ENCODE measurements at places on chromosomes 12 and 14. TPM values are rescaled to one million over a fixed set of nuclear protein-coding genes. Genes with fewer than 3 reads are reported as not detected.

DNA sequence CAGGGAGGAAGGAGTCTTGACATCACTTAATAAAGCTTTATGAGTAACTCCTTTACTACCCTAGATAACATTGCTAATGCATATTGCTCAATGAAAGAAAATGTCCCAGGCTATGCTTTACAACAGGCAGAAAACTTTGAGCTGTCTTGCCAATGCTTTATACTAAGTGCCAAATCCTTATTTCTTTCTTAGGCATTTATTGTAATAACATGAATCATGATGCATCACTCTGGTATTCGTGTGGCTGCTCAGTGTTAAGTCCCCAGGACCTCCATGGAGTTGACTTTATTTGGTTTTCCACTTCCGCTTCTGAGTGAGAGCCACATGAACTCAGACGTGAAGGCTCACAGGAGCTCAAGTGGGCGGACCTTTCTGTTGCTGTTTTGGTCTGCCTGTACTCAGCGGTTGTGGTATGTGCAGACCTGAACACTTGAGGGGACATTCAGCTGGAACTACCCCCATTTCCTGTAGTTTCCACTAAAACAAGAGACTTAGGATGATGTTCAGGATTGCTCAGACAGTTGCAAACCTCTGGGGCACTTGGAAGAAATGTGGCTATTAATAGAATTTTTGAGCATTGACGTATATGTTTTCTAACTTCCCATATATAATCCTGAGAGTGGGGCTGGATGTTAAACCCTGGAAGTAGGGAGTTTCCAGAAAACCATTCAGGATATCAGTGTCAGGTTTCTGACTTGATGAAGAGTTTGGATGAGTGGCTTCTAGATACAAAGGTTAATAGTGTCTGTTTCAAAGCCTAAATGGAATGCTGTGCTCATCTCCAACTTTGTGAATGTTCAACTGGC lies 258.6 kb downstream of the MSRB3 start:
- DNase-seq: no peak
- H3K4me3 ChIP-seq: no peak overlapping the region
- no peaks in the 10 kb centered on the region for H3K36me3 ChIP-seq
- H3K27ac ChIP-seq: no peak overlapping the region

- H3K27ac ChIP-seq: no peak overlapping the region
- H3K4me1 ChIP-seq: no peaks in the 10 kb centered on the region
- no peak for DNase-seq
- H3K36me3 ChIP-seq: no peaks in the 10 kb centered on the region
- H3K4me3 ChIP-seq: no peak overlapping the region
Measured at GRCh38 chr12:131005161-131006035, 51.7 kb downstream of the ADGRD1 start.

- H3K27me3 ChIP-seq: no peaks in the 10 kb centered on the region
- no peaks in the 10 kb centered on the region for H3K36me3 ChIP-seq
- peak overlapping the region; percentile 75 for H3K27ac ChIP-seq
- DNase-seq: peak; percentile 18
Measured at GRCh38 chr12:12007001-12007712, 63.6 kb upstream of the BCL2L14 start.

- H3K27ac ChIP-seq: peak within 1 kb of the TSS; percentile 28
- DNase-seq: no peak
- peaks cover 38% of the 10 kb centered on the region for H3K4me1 ChIP-seq
- no peaks in the 10 kb centered on the region for H3K27me3 ChIP-seq
Measured at GRCh38 chr12:9732921-9733461, at the start of gene CLECL1. Gene CLECL1 (minus strand): TSS chr12:9733097.

GRCh38 chr12:68750506-68750905 lies 4.5 kb downstream of the SLC35E3 start:
- peaks cover 10% of the 10 kb centered on the region for H3K36me3 ChIP-seq
- no peaks in the 10 kb centered on the region for H3K27me3 ChIP-seq
- H3K27ac ChIP-seq: no peak overlapping the region
- DNase-seq: no peak
- peaks cover 21% of the 10 kb centered on the region for H3K4me1 ChIP-seq

GRCh38 chr14:71995741-71996140 lies 63.5 kb downstream of the RGS6 start:
- no peaks in the 10 kb centered on the region for H3K27me3 ChIP-seq
- no peak overlapping the region for H3K4me3 ChIP-seq
- H3K36me3 ChIP-seq: no peaks in the 10 kb centered on the region
- H3K4me1 ChIP-seq: no peaks in the 10 kb centered on the region
- H3K27ac ChIP-seq: no peak overlapping the region

DNA sequence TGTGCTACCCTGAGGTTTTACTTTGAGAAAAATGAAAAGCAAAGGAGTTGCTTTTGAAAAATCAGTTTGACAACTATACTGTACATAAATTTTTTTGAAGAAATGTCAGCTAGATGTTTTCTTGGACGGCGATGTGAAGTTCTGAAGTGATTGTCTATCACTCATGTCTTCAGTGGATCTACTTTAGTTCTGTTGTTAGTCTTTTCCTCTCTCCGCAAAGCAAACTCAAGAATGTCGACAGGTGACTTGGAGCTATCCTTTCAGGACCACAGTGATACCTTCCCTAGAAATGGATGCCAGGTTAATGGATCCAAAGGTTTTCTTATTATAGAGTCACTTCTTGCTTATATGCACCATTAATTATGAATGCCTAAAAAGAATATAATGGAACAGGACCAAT lies 1.2 kb downstream of the PTPRO start:
- no peak overlapping the region for H3K4me3 ChIP-seq
- H3K27me3 ChIP-seq: peaks cover 15% of the 10 kb centered on the region
- no peaks in the 10 kb centered on the region for H3K4me1 ChIP-seq
- H3K36me3 ChIP-seq: no peaks in the 10 kb centered on the region

DNA sequence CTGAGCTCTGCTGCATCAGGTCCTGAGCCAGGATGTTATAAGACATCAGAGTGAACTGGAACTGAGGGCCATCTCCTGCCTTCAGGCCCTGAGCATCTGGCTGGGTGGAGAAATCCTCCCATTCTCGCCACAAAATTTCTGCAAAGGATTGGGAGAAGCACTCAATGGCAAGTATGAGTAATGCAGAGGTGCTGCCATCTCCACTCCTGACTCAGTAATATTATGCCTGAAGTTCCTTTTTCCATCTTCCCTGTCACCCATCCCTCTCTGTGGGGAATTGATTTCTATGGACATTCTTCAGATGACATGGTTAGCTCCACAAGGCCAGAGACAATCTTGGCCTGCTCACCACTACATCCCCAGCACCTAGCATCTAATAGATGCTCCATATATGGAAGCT lies 4.7 kb downstream of the ANGEL1 start:
- H3K4me3 ChIP-seq: no peak overlapping the region
- no peak overlapping the region for H3K27ac ChIP-seq
- peaks cover 46% of the 10 kb centered on the region for H3K36me3 ChIP-seq
- no peaks in the 10 kb centered on the region for H3K27me3 ChIP-seq

DNA sequence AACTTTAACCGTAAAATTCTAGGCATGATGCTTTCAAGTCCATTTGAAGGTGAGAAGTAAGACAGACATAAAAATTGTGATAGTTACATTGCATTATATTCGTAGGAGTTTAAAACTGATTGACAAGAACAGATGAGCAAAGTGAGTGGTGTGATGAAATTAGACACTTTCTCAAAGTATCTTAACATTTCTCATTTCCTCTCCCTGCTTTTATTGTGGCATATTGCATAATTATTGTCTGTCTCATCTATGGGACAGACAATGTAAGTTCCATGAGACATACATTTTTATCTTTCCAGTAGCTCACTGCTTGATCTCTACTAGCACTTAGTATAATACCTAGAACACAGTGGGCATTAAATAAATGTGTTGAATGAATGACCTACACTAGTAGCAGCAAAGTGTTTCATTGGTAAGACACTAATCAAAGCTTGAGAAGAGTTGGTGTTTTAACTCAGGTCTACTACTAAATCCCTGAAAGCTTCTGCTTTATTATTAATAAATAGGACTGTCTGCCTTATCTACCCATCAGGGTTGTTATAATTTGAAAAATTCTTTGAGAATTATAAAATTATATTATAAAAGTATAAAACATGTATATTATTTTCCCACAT lies 19.0 kb downstream of the A2M start:
- no peak for DNase-seq
- H3K27me3 ChIP-seq: no peaks in the 10 kb centered on the region
- H3K27ac ChIP-seq: no peak overlapping the region
- H3K36me3 ChIP-seq: no peaks in the 10 kb centered on the region
- H3K4me1 ChIP-seq: no peaks in the 10 kb centered on the region

- H3K27ac ChIP-seq: no peak overlapping the region
- H3K4me3 ChIP-seq: no peak overlapping the region
- H3K27me3 ChIP-seq: no peaks in the 10 kb centered on the region
Measured at GRCh38 chr12:125633686-125634085, 568.5 kb downstream of the AACS start.

DNA sequence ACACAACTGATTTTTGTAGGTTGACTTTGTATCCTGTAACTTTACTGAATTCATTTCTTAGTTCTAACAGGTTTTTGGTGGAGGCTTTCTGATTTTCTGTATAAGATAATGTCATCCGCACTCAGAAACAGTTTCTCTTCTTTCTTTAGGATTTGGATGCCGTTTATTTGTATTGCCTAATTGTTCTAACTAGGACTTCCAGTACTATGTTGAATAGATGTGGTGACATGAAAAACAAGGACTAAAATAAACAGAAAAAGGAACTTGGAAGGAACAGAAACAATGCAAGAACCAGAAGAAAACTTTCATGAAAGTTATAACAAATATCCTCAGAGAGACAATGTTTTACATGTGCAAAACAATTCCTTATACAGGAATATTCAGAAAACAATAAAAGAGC lies 100.3 kb downstream of the GTF2A1 start:
- H3K4me1 ChIP-seq: no peaks in the 10 kb centered on the region
- H3K4me3 ChIP-seq: no peak overlapping the region
- no peaks in the 10 kb centered on the region for H3K27me3 ChIP-seq
- DNase-seq: no peak

GRCh38 chr14:31261859-31262731 lies 54.5 kb upstream of the HECTD1 start:
- H3K27ac ChIP-seq: no peak overlapping the region
- no peaks in the 10 kb centered on the region for H3K36me3 ChIP-seq
- DNase-seq: no peak
- no peak overlapping the region for H3K4me3 ChIP-seq

- H3K4me1 ChIP-seq: no peaks in the 10 kb centered on the region
- H3K36me3 ChIP-seq: no peaks in the 10 kb centered on the region
Measured at GRCh38 chr12:31234053-31234840, 91.7 kb downstream of the SINHCAF start.

GRCh38 chr12:12505544-12506495 lies 56.8 kb downstream of the DUSP16 start:
- no peaks in the 10 kb centered on the region for H3K36me3 ChIP-seq
- no peaks in the 10 kb centered on the region for H3K27me3 ChIP-seq
- H3K27ac ChIP-seq: peak overlapping the region; percentile 48
- H3K4me3 ChIP-seq: no peak overlapping the region
- peak; percentile 42 for DNase-seq

- peaks cover 19% of the 10 kb centered on the region for H3K4me1 ChIP-seq
- no peaks in the 10 kb centered on the region for H3K27me3 ChIP-seq
- no peaks in the 10 kb centered on the region for H3K36me3 ChIP-seq
Measured at GRCh38 chr14:93984070-93984469, 7.7 kb upstream of the ASB2 start.

- H3K27me3 ChIP-seq: peaks cover 5% of the 10 kb centered on the region
- no peak overlapping the region for H3K4me3 ChIP-seq
- H3K36me3 ChIP-seq: no peaks in the 10 kb centered on the region
- no peak overlapping the region for H3K27ac ChIP-seq
- DNase-seq: no peak
Measured at GRCh38 chr12:94103986-94104385, 44.4 kb upstream of the PLXNC1 start.

DNA sequence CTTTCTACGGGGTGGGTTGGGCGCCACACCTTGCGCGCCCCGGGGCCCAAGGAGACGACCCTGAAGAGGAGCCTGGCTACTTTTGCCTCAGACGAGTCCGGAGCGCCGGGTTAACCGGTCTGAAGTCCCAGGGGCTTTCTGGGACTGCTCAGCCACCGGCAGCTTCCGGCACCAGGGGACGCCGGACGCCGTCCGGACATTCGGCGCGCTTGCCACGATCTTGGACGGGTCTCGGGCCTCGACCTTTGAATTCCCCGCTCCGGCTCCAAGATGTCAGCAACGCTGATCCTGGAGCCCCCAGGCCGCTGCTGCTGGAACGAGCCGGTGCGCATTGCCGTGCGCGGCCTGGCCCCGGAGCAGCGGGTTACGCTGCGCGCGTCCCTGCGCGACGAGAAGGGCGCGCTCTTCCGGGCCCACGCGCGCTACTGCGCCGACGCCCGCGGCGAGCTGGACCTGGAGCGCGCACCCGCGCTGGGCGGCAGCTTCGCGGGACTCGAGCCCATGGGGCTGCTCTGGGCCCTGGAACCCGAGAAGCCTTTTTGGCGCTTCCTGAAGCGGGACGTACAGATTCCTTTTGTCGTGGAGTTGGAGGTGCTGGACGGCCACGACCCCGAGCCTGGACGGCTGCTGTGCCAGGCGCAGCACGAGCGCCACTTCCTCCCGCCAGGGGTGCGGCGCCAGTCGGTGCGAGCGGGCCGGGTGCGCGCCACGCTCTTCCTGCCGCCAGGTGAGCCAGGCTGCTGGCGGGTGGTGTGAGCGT lies at the start of gene ACOT4:
TSS of gene ACOT4 (plus strand) at position 184 of the 760 bp plus-strand sequence. CDS start at position 271, 87 bp downstream.
- H3K27ac ChIP-seq: peak within 1 kb of the TSS; percentile 53
- H3K4me3 ChIP-seq: peak within 1 kb of the TSS; percentile 63
- no peaks in the 10 kb centered on the region for H3K27me3 ChIP-seq

DNA sequence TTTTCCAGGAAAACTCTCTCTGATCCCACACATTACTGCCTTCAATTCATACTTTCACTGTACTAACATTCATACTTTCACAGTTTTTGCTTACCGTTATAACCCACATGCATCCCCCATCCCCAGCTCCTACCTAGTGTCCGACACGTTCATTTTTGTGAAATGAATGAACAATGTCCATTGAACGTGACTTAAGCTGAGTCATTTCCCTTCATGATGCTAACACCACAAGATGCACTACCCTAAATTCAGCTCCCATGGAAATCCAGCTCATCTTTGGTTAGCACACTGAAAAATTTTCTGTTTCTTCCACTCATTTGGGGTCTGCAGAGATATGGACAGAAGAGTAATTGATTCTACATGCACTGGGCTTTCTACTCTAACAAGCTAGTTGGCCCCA lies 84.7 kb downstream of the GALNT4 start:
- H3K36me3 ChIP-seq: no peaks in the 10 kb centered on the region
- no peaks in the 10 kb centered on the region for H3K27me3 ChIP-seq
- DNase-seq: no peak
- H3K4me3 ChIP-seq: no peak overlapping the region
- H3K27ac ChIP-seq: no peak overlapping the region
- no peaks in the 10 kb centered on the region for H3K4me1 ChIP-seq

TXNRD1 gene
- polyA plus RNA-seq: 32.2 TPM

GPRC5A gene
- polyA plus RNA-seq: not detected

BHLHE41 gene
- polyA plus RNA-seq: not detected

WNT5B gene
- polyA plus RNA-seq: not detected

TOMM20L gene
- polyA plus RNA-seq: not detected

OR6C2 gene
- not detected for polyA plus RNA-seq

CACNA1C gene
- 0.05 TPM for polyA plus RNA-seq

APOF gene
- not detected for polyA plus RNA-seq

NT5DC3 gene
- 1.3 TPM for polyA plus RNA-seq

ISM2 gene
- polyA plus RNA-seq: not detected

C12orf56 gene
- not detected for polyA plus RNA-seq

MYF5 gene
- not detected for polyA plus RNA-seq

ASPG gene
- not detected for polyA plus RNA-seq

PTCSC3 gene
- polyA plus RNA-seq: not detected
